LNCaP clone FGC (cell line): ENCODE measurements at places on chromosomes 2 and 18.

- no peak for DNase-seq
Measured at GRCh38 chr18:36199691-36200295, 12.5 kb downstream of the MOCOS start.

DNA sequence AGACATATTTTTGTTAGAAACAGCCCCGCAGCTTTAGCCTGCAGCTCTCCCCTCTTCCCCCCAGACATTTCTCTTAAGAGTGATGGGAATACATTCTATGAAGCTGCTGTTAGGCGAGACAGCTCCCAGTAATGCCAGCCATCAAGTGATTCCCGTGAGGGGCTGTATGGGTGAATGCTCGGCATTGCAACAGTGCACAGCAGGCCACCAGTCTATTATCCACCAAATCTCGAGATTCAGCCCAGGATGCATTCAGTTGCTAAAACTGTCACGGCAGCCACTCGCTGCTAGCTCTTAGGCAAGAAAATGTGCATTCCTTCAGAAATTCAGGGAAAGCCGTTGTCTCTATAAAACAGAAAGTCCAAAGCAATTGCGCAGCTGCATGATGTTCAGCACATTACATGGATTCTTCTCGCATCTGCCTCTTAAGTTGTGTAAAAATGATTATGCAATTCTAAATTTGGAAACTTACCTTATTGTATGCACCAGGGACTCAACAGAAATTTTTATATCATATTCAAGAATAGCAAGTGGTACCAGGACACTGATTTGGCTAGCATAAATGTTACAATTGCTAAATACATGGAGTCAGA lies 211.3 kb upstream of the ARL4C start:
- no peak for DNase-seq

- no peak for DNase-seq
Measured at GRCh38 chr2:64342195-64343099, 111.5 kb upstream of the LGALSL start.

- no peak for DNase-seq
Measured at GRCh38 chr2:162293122-162293786, 25.2 kb downstream of the IFIH1 start.

- no peak for DNase-seq
Measured at GRCh38 chr2:2808551-2809058, 477.5 kb upstream of the MYT1L start.

- DNase-seq: no peak
Measured at GRCh38 chr18:12093520-12094257, at the start of gene ANKRD62. Gene ANKRD62 (plus strand): TSS chr18:12093843. CDS start chr18:12094018, 175 bp downstream.

GRCh38 chr2:120820263-120820952 lies 84.7 kb downstream of the GLI2 start:
- no peak for DNase-seq

GRCh38 chr2:33090553-33091134 lies 143.9 kb downstream of the LTBP1 start:
- no peak for DNase-seq

DNA sequence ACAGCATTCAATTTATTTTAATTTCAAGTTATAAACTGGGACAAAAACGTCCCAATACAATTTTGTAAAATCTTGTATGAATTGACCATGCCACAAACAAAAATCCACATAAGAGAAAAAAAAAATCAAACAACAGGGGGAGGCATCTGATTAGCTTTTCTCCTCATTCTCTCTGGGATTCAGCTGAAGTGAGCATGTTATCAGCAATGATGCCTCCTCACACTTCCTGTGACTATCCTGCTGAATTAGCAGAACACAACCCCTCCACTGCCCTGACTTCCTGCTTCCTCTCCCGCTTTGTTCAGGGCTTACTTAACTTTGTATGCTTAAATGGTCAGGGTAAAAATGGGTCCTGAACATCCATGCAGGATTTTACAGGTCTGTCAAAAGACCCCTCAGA lies 132.2 kb upstream of the ITGB6 start:
- DNase-seq: no peak

DNA sequence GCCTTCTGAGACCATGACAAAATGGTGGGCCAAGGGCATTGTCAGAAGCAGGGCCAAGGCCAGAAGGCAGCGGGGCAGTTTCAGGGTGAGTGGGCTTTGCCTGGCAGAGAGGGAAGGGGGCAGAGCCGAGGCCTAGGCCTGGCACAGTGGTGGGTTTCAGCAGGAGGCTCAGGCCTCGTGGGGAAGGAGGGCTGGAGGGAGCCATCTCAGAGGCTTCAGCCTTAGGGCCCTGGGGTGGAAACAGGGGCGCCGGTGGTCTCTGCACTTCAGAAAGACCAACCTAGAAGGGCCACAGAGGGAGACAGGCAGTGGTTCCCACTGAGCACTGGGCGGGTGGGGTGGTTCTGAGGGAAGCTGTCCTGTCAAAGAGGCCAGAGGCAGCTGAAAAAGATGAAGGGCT lies 58.0 kb upstream of the SMAD7 start:
- DNase-seq: no peak

DNA sequence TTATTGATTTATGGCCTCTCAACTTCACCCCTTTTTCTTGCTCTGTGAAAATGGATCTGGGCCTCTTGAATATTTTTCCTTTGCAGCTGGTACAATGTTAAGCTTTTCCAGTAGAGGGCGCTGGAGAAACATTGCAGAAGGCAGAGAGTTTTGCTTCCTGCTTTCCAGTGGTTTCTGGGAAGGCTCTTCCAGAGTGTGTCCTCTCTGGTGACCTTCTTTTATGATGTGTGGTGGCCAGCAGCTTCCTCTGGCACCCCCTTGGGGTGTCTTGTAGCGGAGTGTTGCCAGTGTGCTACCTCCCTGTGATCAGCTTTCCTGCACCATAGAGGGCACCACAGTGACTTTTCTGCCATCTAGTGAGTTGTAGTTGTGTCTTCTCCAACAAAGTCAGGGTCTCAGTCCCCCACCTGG lies 25.4 kb upstream of the MGAT5 start:
- no peak for DNase-seq

DNA sequence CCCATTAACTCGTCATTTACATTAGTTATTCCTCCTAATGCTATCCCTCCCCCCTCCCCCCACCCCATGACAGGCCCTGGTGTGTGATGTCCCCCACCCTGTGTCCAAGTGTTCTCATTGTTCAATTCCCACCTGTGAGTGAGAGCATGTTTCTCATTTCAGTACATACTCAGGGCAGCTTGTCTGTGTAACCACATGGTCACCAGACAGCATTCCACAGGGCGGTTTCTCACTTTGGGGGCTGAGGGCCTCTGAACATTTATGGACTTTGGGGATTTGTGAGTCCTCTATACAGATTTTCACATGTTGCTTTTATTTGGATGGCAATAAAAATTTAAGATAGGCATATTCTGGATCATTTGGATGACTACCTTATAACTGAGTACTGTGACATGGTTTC lies 84.0 kb downstream of the LYPD6B start:
- no peak for DNase-seq

DNA sequence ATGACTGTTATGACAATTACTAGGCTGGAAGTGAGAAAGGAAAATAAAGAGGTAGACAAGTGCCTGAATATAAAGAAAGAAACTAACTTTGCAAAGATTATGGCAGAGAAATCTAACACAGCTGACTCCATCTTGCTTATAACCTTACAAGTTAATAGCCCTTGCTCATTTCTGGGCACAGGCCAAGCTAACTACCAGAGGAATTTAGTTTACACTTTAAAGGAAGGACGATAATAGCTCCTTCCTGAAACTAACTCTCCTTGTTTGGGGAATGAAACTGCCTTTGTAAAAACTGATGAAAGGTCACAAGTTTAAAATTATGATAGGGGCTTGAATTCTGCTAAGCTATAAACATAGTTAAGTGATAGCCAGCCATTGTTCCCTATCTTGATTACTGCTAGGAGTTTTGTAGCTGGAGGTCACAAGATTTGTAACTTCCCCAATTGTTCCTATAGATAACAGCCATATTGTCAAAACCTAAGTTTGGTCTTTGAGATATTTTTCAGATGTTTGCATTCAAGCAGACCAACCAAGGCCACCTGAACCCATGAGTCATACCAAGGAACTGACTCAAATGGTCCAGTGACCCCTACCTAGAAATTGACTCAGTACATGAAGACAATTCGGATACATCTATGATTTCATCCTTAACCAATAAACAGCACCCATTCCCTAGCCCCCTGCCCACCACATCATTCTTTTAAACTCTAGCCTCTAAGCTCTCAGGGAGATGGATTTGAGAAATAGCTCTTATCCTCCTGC lies 209.2 kb upstream of the LRATD1 start:
- DNase-seq: no peak

DNA sequence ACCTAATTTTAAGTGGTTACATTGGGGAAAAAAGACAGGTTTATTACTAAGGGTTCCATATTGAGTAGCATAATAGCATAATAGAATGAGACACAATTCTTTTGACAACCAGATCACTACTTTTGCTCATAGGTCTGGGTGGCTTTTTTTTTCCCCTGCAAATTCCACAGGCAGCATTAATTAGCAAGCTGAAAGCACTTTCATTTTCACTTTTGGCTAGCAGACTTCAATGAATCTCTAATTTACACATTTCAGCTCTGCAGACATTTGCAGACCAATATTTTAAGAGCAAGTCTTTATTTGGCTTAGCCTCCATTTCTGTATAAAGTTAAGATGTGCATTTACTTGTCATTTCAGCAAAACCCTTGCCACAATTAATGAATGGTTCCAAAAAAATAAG lies 185.5 kb downstream of the NOL4 start:
- DNase-seq: no peak

GRCh38 chr2:184654945-184655344 lies 56.6 kb downstream of the ZNF804A start:
- no peak for DNase-seq

- DNase-seq: no peak
Measured at GRCh38 chr2:45904946-45905631, 253.6 kb downstream of the PRKCE start.

DNA sequence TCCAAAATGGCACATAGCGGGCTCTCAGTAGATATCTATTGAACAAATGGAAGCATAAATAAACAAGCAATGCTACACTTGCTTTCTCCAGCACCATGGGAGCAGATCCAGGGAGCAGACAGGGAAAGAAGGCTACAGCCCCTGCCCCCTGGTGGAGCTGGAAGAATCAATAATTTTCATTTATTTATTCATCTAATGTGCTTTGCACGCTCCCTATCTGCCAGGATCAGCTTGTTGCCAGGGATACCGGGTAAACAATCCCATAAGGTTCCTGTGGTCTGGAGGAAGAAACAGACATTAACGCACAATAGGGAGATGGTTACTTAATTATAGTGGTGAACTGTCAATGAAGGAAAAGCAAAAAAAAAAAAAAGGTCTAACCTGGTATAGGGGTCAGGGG lies 40.1 kb upstream of the CLASP1 start:
- peak; percentile 35 for DNase-seq

DNA sequence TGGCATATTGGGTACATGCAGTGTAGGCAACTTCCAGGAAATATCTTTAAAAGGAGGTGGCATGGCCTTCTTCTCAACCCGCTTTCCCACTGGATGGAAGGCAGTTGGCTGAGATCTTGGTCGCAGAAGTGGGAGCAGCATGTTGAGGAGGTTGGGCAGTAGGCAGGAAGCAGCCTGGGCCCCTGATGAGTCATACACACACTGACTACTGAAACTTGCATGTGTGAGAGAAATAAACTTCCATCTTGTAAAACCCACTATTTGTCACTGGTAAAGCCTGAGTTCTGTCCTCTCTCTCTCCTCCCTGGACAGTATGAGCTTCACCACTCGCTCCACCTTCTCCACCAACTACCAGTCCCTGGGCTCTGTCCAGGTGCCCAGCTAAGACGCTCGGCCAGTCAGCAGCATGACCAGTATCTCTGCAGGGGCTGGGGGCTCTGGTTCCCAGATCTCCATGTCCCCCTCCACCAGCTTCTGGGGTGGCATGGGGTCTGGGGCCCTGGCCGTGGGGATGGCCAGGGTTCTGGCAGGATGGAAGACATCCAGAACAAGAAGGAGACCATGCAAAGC lies 233.8 kb upstream of the SPRED2 start:
- no peak for DNase-seq

- DNase-seq: no peak
Measured at GRCh38 chr2:213224366-213224765, 59.9 kb upstream of the SPAG16 start.

DNA sequence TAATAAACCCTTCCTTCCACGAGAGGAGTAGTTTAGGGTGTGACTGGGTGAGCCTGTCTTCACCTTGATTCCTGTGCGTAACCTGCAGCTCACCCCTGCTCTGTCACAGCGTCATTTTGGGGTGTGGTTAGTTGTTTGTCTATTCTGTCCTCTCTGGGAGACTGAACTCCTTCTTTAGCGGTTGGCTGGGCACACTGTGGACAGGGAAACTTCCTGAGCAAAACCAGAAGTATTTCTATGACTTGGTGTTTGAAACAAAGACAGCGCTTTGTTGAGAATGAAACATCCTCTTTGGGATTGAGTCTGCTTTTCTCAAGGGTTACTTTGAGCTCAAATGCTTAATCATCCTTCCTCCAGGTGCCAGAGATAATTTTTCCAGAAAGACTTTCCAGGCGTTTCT lies 270.7 kb downstream of the HRH4 start:
- no peak for DNase-seq

DNA sequence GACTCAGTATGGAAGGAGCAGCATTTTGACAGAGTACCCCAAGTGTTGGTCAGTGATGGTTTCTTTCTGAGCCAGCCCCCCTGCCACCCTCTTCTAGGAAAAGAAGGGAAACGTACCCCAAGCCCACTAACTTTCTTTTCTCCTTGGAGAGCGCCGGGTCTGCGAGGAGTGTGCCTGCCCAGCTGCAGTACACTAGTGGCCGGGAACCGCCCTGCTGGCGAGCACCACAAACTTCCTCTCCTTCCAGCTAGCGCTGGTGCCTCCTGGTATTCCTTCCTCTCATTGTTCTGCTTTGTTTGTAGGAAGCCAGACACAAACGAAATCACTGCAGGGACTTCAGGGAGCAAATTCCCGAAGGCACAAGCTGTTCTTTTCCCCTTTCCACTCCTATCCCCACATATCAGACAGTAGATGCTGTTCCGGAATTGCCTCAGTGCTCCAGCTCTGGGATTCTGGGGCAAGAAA lies 1.8 kb downstream of the CCDC85A start:
- no peak for DNase-seq

DNA sequence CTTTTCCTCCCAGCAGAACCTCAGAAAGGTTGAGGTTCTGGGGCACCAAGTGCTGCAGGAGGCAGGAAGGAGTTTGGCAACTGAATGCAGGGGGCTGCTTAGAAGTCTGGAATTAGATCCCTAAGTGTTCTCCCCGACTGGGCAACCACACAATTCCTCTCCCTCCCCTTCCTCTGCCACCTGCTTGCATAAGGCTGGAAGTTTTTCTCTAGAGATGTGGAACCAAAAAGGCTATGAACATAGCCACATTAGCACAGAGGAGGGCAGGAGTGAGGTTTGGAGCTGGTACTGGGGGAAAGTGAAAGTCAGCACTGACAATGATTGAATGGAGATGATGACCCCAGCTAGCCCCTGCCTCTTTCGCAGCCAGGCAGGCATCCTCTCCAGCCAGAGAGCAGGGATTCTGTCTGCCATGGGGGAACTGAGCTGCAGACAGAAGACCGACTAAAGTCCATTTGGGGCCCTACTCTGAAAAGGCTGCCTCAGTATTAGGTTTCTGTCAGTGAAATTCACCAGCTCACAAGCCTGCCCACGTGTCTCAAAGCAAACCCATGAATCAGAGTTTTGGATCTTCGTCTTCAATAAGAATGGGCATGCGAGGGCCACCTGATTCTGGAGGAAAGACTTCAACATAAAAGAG lies 87.9 kb upstream of the ITGA6 start:
- DNase-seq: no peak
